Activated CD4-positive, alpha-beta T cell treated with anti-CD3 and anti-CD28 coated beads for 4 hours (primary cell): ENCODE measurements at places on chromosomes 4 and X.

- no peak for DNase-seq
Measured at GRCh38 chr4:53130896-53131561, 234.8 kb downstream of the SCFD2 start.

DNA sequence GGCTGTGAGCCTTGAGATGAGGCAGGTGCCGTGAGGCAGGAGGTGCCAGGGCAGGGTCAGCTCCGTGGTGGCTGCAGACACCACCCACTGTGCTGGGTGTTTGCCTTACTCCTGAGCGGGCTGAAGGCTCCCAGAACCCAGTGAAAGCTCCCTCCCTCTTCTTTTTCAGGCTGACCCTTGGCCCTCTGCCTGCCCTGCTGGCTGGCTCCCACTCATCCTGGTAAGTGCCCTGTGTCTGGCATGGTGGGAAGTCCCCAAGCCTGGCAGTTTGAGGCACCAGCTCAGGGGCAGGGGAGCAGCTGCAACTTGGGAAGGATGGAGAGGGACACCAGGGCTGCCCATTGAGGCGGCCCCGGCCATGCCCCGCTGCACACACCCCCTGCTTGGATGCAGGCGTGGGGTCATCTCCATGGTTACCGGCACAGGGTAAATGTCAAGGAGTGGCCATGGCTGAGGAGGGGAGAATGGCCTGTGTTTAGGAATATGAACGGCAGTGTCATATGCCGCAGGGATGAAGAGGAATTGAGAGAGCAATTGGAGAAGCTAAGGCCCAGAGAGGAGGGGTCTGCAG lies 16.8 kb downstream of the SH3BP2 start:
- no peak for DNase-seq

GRCh38 chrX:39665830-39666518 lies 431.8 kb downstream of the BCOR start:
- DNase-seq: no peak

DNA sequence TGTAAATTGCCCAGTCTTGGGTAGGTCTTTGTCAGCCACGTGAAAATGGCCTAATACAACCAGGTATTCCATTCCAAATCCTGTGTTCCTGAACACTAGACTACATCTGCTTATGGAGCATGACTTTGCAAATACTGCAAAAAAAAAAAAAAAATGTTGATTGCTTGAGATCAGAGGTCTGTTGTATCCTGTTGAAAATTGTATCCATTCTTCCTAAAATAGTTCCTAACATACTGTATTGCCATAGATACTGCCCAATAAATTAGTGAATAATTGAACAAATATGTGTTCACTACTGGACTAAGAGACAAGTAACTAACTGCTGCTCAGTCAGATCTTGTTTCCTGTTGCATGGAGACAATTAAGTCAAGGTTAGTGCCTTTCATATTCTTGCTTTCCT lies 164.3 kb upstream of the PABPC4L start:
- no peak for DNase-seq
